ENCODE measurements at places on chromosomes 5 and 9.

DNA sequence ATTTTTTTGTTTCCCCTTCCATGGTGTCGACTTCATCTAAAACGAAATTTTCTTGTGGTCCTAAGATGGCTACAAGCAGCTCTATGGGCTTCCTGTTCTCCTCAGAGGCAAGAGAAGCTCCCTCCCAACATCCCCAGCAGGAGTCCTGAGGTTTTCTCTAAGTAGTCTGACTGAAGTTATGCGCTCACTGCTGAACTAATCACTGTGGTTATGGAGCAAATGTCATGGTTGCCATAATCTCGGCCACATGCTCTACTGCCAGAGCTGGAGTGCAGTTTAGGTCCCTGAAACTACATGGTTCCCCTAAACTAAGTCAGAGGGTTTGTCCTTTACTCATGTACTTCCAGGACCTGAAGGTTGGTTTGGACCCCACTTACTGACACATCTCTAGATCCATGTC lies 68.0 kb upstream of the MAMDC2 start:
- DNase-seq = no peak

DNA sequence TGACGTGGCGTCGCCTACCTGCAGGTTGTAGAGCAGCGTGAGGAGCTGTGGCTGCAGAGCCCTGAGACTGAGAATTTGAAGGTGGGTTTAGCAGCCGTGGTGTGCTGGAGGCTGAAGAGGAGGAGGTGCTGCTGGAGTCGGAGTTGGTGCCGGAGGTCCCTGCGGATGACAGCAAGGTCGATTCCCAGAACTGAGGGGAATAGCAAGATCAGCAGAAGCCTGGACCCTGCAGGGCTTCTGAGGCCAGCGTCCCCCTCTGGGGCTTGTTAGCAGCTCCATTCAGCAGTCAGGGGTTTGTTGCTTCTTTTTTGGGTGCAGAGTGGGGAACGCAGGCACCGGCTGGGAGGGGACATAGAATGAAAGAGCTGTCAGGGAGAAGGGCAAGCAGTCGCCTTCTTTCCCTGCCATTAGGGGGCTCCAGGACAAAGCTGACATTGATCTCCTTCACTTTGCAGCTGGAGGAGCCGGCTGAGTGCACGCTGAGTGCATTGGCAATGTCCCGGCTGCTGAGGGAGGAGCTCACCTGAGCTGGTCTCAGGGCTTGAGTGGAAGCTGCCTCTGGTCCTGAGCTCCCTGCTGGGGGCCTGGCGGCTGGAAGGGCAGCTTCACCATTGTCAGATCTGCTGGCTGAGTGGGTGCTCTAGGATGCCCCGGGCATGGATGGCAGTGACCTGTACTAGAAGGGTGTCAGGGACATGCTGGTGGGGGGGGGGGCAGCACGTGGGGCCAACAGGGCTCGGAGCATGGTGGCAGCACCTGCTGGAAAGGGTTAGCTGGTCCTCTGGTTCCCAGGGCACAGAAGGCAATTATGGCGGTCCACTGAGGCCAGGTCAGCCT lies 20.8 kb downstream of the OBP2B start:
- no peak for DNase-seq

DNA sequence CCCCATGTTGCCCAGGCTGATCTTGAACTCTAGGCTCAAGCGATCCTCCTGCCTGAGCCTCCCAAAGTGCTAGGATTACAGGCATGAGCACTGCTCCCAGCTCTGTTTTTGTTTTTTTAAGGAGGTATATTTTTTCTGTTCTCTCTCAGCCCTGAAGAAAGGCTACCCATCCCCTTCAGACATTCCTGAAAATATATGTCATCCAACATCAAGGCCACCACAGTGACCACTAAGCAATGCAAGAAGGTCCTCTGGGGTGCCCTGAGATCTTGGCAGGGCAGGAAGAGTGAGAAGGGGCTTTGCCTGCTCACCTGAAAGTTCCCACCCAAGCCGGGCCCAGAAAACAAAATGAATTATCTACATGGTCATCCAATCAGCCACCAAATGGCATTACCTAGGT lies 47.8 kb upstream of the IL17B start:
- no peak for DNase-seq

DNA sequence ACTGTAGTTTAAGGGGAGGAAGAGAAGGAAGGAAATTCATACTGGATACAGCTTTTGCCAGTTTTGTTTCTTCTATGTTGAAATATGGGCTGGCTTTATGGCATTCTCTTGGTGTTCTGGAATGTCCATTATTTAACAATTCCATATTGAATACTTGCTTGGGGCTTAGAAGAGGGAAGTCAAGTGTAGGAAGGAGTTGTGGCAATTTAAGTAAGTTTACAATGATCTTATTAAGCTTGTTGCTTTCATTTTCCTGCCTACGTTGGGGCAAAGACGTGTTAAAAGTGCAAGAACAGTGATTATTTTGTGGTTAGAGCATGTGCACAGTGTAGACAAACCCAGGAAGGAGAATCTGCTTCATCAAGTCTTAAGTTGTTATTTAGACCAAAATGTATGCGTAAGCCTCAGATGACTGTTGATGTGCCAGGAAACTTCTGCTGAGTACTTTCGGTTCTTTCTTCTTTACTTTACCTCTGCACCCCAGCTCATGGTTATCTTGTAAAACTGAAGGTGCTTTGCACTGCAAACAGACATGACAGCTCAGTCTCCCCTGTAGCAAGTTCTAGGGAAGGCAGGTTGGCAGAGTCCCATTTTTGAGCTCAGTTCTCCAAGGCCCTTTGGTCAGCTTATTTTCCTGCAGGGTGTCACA lies 75.8 kb downstream of the F2RL2 start:
- no peak for DNase-seq

DNA sequence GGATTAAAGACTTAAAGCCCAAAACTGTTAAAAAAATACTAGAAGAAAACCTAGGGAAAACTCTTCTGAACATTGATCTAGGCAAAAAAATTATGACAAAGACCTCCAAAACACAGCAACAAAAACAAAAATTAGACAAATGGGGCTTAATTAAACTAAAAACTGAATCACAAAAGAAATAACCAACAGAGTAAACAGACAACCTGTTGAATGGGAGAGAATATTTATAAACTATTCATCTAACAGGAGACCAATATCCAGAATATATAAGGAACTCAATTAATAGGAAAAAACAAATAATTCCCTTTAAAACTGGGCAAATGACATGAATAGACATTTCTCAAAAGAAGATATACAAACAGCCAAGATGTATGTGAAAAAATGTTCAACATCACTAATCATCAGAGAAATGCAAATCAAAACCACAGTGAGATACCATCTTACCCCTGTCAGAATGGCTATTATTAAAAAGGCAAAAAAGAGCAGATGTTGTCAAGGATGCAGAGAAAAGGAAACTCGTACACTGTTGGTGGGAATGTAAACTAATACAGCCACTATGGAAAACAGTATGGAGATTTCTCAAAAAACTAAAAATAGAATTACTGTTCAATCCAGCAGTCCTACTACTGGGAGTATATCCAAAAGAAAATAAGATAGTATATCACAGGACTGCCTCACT lies 50.2 kb upstream of the TLX3 start:
- DNase-seq = no peak

- DNase-seq = no peak
Measured at GRCh38 chr5:112512901-112513300, 93.8 kb upstream of the EPB41L4A start.

DNA sequence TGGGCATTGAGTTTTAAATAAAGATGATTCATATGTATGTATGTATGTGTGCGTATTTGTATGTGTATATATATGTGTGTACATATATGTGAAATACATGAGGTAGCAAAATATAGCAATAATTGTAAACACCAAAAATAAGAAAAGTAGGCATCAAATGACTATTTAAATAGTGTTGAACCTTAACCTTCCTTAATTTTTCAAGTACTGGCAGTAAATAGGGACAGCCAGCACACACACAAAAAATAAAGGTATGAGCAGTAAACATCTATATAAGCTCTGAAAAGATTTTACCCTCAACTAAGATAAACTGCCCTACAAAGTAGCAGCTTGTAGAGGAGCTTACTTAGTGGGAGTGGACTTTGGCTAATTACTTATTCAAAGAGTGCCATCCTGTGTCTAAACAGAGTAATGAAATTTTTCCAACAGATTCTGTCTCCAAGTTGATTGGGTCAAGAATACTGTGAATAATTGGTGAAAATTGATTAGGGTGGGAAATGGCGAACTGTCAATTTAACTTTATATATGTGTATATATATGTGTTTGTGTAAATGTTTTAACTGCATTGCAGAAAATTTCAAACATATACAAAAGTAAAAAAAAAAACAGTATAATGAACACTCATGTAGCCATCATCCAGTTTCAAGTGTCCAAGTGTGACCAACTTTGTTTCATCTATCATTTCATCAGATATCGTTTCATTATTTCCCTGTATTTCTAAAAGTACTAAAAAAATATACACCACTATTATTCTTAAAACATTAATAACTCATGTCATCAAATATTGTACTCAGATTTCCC lies 2.0 kb upstream of the ADAMTS6 start:
- DNase-seq = no peak

- no peak for DNase-seq
Measured at GRCh38 chr9:110049699-110050450, 158.1 kb downstream of the C9orf152 start.

- no peak for DNase-seq
Measured at GRCh38 chr5:111238431-111239225, 14.4 kb downstream of the CAMK4 start.

DNA sequence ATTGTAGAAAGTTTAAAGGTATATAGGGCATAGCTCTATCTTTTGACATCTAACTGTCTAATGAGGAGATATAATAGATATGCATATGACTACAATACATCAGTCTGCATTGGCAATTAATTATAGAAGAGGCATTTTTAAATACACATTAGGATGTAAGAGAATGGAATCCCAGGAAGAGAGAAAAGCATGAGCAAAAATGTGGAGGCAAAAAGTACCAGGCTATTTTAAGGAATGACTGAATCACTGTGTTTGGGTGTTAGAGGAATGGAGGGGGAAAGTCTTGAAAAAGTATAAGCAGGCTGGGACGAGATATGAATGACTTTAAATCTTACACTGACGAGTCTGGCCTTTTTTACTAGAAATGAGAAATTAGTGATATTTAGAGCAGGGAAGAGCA lies 138.4 kb upstream of the ZNF462 start:
- DNase-seq = no peak

- no peak for DNase-seq
Measured at GRCh38 chr5:169350759-169351240, 49.9 kb upstream of the SLIT3 start.

DNA sequence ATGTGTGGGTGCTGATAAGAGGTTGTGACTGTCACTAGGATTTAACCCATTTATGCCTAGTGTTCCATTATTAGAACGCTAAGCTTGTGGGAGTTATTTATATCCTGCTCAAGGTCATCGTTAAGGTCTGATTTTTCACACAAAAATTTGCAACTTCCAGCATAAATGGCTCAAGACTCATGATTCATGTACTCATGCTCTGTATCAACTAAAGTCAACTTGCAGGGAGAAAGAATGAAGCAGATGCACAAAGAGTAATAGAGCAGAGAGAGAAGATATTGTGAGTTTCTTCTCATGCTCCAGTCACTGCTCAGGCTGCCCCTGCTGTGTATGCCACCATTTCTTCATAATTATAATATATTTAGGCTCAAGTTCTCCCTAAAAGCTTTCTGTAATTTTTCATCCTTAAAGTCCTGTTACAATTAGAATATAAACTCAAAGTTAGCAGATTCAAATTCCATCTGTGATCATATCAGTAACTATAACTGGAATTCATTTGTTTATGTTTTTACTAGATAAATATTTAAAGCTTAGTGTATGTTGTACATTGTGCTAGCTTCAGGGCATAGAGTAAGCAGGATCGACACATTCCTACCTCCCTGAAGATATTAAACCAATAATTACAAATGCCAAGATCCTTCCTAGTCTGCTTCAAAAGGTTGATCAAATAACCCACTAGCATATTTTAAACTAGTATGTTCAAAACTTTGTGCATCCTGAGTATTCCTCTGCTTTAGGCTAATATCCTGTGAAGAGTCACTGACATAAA lies 136.7 kb downstream of the NUDT12 start:
- no peak for DNase-seq

- DNase-seq = no peak
Measured at GRCh38 chr9:97666907-97667686, 30.0 kb downstream of the XPA start.

DNA sequence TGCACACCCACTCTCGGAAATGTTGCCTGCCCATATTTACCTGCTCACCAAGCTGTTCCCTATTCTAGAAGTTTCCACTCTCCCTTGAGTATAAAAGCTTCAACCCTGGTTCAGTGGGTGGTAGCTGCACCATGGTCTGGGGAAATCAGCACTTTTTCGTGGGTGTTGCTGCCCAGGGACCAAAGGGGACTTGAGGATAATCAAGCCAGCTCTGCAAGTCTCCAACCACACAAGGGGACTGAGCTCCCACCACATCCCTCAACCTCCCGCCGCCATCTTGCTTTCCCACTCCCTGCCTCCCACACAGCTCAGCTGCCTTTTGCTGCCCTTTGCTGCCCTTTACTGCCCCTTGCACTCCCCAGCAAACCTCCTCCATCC lies 210.0 kb downstream of the AUH start:
- DNase-seq = no peak

- DNase-seq = no peak
Measured at GRCh38 chr5:92836855-92837755, 743.9 kb downstream of the NR2F1-AS1 start.

GRCh38 chr5:9288234-9288633 lies 257.6 kb downstream of the SEMA5A start:
- DNase-seq = no peak
